ENCODE measurements at places on chromosomes 11 and 22. TPM values are rescaled to one million over a fixed set of nuclear protein-coding genes. Genes with fewer than 3 reads are reported as not detected.

The TMEM191C gene
- 0.31 TPM for total RNA-seq

DNA sequence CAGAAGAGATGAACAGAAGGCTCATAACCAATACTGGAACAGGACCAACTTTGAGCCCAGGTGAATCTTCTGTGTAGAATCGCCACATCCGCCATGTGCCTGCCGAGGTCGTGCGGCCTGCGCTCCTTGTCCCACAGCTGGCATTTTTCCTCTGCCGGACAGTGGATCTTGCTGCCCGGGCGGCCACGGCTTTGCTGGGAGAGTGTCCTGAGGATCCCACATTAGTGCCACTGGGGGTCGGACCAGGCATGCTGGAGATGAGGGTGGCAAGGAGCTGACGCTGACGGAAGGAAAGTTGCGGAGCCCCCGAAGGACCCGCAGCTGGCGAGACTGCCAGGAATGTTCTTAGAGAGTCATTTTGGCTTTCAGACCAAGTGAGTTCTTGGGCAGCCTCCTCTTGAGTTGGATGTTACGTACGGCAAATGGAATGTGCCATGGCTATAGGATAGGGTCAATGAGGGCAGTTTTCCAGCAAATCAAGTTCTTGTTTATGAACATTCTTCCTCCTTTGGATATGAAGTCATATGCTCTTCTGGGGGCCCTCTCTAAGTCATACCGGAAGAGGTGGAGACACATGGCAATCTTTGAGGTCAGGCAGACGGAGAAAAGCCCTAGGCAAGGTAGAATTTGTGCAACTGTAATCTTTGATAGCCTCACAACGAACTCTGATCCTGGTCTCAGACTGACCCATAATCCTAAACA lies 57.4 kb upstream of the NUP160 start:
- no peak for DNase-seq

DNA sequence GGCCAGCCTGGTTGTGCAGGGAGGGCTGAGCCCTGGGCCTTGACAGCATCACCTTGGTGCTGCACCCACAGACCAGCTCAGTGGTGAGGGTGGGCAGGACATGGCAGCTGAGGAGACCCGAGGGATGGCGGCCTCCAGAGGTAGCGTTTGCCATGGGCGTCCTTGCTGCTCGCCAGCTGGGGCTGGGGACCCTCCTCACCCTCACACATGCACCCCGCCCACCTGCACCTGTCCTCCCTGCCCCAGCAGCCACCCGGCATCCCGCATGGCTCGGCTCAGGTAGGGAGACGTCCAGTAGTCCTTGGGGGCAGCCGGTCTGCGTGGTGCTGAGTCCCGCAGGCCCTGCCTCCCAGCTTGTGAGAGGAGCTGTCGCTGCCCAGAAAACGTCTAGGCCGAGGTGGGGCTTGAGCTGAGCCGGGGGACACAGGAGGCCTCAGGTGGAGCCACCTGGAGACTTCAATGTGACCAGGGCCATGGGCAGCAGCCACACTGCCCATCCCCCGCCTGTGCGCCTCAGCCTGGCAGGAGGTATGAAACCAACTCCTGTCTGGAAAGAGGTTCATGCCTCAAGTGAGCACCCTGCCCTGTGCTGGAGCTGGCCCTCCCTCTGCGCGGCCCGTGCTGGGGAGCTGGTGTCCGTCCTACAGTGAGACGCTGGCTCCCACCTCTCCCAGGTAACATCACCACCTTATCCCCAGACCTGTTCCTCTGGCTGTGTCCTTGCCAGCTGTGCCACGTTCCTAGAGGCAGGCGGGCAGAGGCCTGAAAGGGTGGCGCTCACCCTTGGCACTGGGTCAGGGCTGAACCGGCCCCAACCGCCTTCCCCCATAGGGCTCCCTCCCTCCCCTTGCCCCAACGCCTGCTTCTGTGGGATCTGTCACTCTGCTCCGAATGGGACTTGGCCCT lies 3.3 kb upstream of the TRABD start:
- no peak for DNase-seq

The AIFM3 gene
- total RNA-seq: 15.4 TPM

- DNase-seq: no peak
These were observed 60.4 kb upstream of the CD5 start for GRCh38 chr11:61041755-61042518.

DNA sequence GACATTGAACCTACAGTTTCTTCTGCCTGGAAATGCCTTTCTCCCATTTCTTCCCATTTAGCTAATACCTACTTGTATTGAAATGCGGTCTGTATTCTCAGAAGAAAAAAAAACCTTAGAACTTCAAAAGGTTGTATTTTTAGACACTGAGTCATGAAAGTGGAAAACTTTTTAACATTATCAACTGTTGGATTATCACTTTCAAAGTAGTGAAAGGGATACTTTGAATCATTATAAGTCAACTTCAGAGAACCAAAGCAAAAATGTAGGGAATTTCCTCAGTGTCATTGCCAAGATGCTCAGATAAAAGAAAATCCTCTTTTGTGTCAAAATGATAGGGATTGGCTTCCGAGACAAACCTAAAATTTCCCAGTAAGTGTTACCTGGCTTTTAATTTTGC lies 6.6 kb downstream of the HOATZ start:
- no peak for DNase-seq

The MAJIN gene
- total RNA-seq: not detected

The HDHD5 gene
- 30.2 TPM for total RNA-seq

DNA sequence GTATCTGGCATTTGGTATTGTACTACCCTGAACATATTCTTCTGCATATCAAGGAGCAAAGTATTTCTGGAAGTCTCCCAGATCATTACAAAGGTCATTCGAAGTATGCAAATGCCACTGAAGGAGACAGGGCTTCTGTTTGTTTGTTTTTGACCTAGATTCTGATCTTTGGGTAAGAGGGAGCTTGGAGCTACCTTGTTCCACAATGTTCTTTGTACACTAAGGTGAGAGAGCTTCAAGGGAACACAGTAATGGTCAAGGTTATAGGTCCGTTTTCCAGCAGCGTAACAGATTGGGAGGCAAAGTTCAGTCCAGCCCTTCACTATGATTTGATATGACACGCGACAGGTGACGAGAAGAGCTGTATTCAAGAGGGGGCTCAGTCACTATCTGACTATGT lies 10.0 kb downstream of the OPCML start:
- DNase-seq: no peak

The CARNS1 gene
- total RNA-seq: 1.3 TPM

The SYT12 gene
- total RNA-seq: 4.8 TPM

The PDE2A gene
- total RNA-seq: 49.6 TPM

DNA sequence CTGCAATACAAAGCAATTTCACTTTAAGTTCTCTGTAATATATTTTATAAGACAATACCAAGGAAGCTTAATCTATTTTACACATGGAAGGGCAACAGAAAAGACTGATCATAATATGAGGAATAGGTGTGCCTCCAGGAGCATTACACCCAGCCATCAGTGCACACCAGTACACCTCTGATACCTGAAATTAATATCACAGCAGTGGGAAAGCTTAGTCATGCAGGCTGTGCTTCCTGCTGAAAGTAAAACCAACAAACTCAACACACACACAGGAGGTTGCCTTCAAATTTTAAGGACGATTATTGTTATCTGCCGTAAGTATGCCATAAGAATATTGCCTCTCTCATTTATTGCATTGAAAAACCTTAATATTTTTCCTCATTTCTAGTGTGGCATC lies 1119.1 kb upstream of the TENM4 start:
- no peak for DNase-seq

- DNase-seq: peak; percentile 36
These were observed 230.2 kb upstream of the B3GAT1 start for GRCh38 chr11:134642206-134642605.

GRCh38 chr11:126414615-126415014 lies 59.1 kb downstream of the ST3GAL4 start:
- DNase-seq: no peak

The WNT11 gene
- total RNA-seq: 1.7 TPM

DNA sequence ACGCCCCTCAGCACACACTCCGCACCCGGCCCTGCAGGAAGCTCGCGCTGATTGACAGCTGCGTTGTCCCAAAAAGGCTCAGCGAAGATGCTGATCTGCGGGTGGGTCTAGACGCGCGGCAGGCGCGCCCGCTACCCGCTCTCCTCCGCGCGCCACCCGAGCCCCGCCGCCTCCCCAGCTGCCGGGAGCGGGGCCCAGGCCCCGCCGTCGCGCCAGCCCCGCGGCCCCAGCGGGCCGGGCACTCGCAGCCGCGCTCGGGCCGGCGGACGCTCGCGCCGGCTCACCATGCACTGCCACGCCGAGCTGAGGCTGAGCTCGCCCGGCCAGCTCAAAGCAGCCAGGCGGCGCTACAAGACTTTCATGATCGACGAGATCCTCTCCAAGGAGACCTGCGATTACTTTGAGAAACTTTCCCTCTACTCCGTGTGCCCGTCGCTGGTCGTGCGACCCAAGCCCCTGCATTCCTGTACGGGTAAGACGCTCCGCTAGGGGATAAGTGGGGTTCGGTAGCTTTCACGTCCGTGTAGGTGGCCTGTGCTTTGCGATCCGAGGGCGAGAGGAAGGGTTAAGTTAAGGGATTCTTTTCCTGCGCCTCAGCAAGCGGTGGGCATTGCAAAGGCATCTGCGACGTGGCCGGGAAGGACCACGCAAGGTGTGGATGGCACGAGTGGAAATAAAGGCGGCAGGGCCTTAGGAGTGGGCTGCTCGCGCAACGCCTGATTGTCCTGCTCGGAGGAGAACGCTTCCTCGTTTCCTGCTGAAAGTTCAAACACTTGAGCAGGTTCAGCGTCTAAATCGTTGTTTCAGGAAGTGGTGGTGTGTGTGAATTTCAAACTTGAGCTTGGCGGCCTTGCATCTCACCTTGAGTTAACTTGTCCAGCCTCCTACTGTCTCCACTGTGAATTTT lies at the start of gene BARX2:
Gene BARX2, plus strand, starts transcription at position 98 of the 907 bp plus-strand sequence. Its CDS starts 188 bp downstream, at position 286.
- peak; percentile 56 for DNase-seq

DNA sequence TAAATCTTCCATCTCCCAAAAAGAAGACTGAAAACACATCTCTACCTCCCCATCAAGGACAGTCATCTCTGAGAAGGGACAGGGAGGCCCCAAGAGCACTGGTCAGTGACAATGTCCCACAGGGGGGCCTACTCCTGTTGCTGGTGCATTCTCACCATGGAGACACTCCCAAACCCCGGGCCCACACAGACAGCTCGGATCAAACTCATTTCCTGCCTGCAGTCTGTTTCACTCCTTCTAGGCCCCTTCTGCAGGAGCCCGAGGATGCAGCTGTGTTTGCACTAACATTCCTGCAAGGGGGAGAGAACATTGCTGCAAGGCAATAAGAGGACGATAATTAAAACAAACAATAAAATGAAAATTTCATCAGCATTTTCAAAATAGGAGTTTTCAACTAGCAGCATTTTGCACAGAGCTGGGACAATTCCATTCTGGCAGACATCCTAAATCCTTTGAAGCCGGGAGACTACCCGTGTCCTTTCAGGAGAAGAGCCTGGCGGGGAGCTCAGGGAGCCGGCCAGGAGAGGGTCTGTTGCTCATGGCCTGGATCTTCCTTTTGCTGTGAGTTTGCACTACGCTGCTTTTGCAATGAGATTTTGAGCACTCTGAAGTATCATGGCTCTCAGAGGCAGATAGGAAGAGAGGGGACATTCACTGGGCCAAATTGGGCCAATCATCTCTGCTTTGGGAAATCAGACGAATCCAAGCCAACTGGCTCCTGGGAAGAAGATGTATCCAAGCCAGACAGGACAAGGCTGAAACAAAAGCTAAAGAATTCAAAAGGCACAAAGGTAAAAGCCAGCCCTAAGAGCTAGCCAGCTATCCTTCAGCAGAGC lies 33.2 kb downstream of the SPATA19 start:
- no peak for DNase-seq

- no peak for DNase-seq
These were observed 3.1 kb downstream of the IL2RB start for GRCh38 chr22:37146507-37147180.

GRCh38 chr11:124801014-124801413 lies 808 bp upstream of the MSANTD2 start:
- DNase-seq: no peak

DNA sequence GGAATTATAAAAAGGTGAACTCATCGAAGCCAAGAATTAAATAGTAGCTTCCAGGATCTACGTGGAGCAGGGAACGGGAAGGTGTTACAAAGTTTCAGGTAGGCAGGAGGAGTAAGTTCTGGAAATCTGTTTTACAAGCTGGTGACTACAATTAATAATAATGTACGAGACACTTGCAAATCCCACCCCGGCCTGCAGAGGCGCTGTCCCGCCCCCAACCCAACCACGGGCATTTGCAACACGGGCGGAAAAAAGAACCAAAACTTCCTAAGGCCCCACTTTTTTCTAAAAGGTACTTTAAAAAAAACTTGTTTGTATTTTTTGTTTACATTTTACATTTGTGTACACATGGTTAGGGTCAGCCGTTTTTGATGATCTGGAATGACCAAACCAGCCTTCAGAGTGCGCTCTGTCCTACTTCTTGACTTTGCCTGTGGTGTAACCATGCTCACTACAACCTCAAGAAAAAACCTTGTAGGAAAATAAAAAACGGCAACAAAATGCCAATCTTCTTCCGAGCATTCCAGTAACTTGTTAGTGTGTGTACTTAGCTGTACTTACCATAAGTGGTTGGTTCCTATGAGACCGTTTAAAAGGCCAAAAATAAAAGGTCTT lies 449.6 kb upstream of the B3GAT1 start:
- no peak for DNase-seq

GRCh38 chr11:131682373-131683015 lies 312.1 kb downstream of the NTM start:
- DNase-seq: peak; percentile 35

The C11orf97 gene
- not detected for total RNA-seq

DNA sequence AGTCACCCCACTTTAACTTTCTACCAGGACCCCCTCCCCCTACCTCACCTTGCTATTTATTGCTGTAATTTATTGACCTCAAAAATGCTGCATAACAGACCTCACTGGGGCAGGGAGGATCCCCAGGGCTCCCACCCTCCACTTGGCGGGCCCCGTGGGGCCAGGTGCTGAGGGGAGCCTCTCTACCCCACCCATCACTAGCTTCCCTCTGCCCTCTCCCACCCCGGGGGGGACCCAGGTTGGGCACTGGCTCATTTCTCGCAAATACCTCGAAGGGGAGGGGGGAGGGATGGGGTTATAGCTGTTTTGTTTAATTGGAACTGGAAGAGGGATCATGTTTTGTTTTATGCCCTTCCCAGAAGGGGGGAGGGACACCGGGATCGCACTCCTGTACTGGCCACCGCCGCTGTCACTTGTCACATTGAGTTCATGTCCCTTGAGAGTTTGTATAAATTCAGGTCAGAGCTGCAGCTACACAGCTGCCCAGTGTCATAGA lies 16.3 kb upstream of the TMEM191C start:
- no peak for DNase-seq

All from ureter (tissue), 1 donor.